ENCODE measurements at places on chromosomes 4 and X.

DNA sequence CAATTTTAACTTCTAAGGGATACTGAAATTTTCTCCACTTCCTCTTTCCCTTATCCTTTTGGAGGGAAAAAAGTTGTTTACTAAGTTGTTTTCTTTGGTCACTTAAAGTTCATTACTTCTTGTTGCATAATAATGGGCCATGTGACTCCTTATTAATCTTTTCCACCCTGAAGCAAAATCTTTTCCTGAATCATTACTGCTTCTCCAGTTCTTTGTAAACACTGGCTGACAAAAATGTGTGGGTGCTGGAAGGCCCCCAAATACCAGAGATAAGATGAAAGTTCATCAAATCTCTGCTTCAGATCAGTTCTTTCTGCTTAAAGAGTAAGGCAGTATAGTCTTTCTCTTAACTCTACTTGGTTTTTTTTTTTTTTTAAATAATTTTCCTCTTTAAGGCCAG is 108.9 kb upstream of the NHS start:
- DNase-seq: no peak

GRCh38 chrX:28311466-28311865 is 275.8 kb upstream of the IL1RAPL1 start:
- no peak for DNase-seq

- DNase-seq: no peak
Observed at GRCh38 chr4:5757091-5757490, 46.1 kb downstream of the EVC start.

GRCh38 chrX:115266300-115266699 is 23.2 kb upstream of the LUZP4 start:
- no peak for DNase-seq

- DNase-seq: no peak
Observed at GRCh38 chr4:4609622-4610334, 67.9 kb upstream of the STX18 start.

GRCh38 chr4:145285928-145286327 is 105.5 kb upstream of the OTUD4 start:
- no peak for DNase-seq

DNA sequence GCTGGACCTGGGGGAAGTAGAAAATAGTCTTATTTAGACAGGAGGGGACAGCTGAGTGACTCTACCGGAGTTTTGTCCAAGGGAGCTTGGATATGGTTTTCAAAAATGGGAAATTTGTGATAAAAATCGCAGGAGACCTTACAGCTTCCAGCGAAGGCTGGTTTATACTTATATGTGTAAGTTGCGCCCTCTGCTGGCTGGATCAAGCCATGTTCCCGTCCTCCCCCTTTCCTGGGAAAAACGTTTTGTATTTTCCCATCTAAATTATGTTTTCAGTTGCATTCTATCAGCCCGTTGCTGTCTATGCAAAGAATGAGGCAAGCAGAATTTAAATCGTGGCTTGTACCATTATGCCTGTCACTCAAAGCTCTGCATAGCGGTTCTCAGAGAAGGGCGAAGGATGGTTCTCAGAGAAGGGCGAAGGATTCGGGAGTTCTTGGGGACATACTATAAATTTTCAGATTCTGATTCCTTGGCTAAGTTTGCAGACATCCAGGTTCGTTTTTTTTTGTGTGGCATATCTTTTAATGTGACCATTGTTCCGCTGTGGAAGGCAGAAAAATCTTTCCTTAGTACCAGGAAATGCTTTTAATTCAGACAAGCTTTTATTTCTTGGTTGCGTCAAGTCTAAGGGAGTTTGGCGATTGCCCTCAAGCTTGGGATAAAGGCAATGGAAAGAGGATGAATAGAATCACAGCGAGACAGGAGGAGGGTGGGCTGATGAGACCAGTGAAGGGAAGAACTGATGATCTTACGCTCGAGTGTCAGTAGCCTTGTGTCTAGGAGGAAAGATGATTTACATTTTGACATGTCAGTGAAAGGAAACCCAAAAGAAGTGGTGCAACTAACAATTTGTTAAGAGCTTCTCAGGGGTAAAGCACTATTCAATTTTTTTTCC is 128.5 kb upstream of the ARX start:
- peak; percentile 21 for DNase-seq

DNA sequence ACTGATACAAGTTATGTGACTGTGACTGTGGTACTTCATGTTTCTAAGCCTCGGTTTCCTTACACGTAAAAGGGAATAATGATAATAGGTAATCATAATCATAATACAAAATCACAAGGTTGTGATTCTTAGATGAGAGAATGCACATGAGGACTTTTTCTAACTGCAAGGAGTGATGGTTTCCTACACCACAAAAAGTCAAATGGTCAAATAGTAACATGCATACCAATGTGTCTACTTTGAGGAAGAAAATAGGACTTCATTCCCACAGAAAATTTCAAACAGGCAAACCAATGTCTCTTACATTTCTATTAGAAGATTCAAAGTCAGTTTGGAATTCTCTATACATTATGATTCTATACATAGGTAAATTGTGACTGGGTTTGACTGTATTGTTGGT is 368.7 kb upstream of the FTHL17 start:
- no peak for DNase-seq

- no peak for DNase-seq
Observed at GRCh38 chr4:183469285-183469684, 24.8 kb downstream of the CDKN2AIP start.

Measured in CD4-positive, CD25-positive, alpha-beta regulatory T cell (primary cell).